ENCODE measurements at places on chromosomes 2 and 18.

DNA sequence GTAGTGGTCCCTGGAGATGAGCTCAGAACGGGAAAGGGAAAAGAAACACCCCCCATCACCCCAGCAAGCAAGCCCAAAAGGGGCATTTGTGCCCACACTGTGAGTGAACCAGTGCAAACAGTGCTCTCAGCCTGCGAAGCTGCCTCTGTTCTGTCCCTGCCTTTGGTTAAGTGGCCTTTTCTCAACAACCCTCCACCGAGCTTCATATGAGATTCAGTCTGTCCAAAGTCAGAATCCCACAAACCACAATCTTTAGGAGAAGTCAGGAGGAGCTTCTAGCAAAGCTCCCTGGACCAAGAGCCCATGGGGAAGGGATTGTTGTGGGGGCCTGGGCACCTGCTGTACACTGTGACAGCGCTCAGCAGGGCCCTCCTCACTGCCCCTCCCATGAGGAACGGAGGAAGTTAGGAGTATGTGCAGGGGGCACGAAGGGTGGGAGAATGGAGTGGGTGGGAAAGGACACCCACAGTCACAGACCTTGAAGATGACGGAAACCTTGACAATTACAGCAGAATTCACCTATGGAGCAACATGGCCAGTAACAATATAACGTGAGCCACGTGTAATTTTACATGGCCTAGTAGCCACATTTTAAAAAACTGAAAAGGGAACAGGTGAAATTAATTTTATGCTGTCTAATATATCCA is 119.5 kb downstream of the SMAD7 start:
- no peak for DNase-seq

GRCh38 chr2:75820693-75821092 is 110.0 kb upstream of the GCFC2 start:
- no peak for DNase-seq

- no peak for DNase-seq
Observed at GRCh38 chr2:216130346-216130971, 21.3 kb downstream of the XRCC5 start.

- no peak for DNase-seq
Observed at GRCh38 chr18:56715121-56715520, 64.0 kb downstream of the WDR7 start.

GRCh38 chr18:49464718-49465598 is 4.5 kb upstream of the DYM start:
- no peak for DNase-seq

Measured in activated CD8-positive, alpha-beta T cell treated with anti-CD3 and anti-CD28 coated beads for 36 hours (primary cell).